ENCODE measurements at places on chromosomes 3 and 15. TPM values are rescaled to one million over a fixed set of nuclear protein-coding genes. Genes with fewer than 3 reads are reported as not detected.

IL16 gene
- polyA plus RNA-seq = 7.3 TPM

STOML1 gene
- 21.0 TPM for polyA plus RNA-seq

ANKRD34C gene
- not detected for polyA plus RNA-seq

HRH1 gene
- 1.6 TPM for polyA plus RNA-seq

DNA sequence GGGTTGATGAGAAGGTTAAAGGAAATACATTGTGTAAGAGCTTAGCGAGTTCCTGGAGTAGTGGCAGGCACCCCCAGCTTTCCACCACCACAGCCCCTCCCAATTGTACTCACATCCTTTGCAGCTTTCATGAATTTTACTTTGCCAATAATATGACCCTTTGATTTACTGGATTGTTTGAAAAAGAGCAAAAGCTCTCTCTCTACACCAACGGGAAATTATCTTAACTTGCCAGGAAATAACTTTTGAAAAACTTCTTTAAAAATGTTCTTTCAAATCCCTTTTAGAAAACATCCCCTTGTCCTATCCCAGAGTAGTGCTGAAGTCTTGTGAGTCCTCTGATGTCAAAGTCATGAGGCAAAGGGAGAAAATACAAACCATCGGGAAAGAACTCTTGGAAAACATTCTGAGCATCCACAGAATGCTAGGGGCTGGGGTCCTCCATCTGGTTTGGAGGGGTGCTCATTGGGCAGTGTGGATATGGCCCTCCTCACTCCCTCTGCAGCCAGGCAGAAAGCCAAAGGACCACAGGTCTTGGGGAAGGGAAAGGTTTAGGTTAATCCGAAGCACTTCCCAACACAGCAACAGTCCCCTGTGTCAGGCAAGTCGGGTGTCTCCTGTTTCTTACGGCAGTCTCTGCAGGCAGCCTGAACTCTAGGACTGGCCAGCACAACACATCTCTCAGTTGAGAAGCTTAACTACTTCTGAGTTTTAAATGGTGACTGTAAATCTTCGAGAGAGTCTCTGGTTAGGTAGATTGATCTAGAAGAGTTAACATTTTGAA lies 36.5 kb downstream of the BOC start:
- DNase-seq = peak; percentile 88

GRCh38 chr3:126211569-126211968 lies 31.2 kb upstream of the ALDH1L1 start:
- DNase-seq = no peak

DNA sequence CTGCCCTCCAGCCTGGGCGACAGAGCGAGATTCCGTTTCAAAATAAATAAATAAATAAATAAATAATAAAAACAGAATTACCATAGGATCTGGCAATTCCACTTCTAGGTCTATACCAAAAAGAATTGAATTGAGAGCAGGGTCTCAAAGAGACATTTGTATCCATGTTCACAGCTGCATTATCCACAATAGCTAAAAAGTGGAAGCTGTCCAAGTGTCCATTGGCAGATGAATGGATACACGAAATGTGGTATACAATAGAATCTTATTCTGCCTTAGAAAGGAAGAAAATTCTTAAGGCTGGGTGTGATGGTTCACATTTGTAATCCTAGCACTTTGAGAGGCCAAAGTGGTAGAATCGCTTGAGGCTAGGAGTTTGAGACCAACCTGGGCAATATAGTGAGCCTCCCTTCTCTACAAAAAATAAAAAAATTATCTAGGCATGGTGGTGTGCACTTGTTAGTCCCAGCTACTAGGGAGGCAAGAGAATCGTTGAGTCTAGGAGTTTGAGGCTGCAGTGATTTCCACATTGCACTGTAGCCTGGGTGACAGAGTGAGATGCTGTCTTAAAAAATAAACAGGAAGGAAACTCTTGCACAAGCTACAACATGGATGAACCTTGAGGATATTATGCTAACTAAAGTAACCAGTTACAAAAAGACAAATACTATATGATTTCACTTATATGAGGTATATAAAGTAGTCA lies 24.2 kb downstream of the PFKFB4 start:
- no peak for DNase-seq

DNA sequence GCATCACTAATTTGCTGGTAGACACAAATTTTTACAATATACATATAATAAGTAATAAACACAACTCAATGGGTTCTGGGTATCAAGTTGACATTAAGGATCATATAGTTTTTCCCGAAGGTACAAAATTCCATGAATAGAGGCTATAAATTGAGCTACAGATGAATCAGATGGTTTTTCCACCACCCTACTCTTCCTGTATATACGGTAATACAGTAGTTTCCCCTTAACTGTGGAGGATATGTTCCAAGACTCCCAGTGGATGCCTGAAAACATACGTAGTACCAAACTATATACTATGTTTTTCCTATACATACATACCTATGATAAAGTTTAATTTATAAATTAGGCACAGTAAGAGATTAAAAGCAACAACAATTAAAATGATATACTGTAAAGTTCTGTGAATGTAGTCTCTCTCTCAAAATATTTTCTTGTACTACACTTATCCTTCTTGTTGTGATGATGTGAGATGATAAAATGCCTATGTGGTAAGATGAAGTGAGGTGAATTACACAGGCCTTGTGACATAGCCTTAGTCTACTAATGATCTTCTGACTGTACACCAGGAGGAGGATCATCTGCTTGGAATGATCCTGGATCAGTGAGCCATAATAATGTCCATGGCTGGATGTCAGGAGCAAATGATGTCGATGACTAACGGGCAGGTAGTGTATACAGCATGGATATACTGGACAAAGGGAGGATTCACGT lies 116.7 kb downstream of the NR1I2 start:
- no peak for DNase-seq

GRCh38 chr15:56736881-56737707 lies 3.8 kb upstream of the ZNF280D start:
- DNase-seq = peak; percentile 26

DNA sequence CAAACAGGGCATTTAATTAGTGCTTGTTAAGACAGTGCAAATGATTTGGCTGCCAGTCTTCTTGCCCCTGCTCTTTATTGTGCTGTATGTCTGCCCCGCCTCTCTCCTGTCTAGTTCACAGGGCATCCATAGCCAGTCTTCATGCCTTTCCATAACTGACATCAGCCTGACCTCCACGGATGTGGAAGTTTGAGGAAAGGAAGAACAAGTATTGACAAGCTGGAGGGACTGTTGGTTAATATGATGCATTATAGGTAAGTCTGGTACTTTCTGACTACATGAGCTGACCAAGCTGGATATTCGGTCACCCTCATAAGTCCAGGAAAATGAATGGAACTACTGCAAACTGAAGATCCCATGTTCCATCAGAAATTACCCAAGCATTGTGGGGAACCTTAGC lies 325.9 kb downstream of the TIGIT start:
- DNase-seq = no peak
